ENCODE measurements at places on chromosomes 13 and 19.
A peak's percentile ranks its signal among the peaks of the same experiment; 100 is the strongest.

- peak; percentile 75 for DNase-seq
These were observed 764 bp downstream of the MIR17HG start for GRCh38 chr13:91347996-91348905.

DNA sequence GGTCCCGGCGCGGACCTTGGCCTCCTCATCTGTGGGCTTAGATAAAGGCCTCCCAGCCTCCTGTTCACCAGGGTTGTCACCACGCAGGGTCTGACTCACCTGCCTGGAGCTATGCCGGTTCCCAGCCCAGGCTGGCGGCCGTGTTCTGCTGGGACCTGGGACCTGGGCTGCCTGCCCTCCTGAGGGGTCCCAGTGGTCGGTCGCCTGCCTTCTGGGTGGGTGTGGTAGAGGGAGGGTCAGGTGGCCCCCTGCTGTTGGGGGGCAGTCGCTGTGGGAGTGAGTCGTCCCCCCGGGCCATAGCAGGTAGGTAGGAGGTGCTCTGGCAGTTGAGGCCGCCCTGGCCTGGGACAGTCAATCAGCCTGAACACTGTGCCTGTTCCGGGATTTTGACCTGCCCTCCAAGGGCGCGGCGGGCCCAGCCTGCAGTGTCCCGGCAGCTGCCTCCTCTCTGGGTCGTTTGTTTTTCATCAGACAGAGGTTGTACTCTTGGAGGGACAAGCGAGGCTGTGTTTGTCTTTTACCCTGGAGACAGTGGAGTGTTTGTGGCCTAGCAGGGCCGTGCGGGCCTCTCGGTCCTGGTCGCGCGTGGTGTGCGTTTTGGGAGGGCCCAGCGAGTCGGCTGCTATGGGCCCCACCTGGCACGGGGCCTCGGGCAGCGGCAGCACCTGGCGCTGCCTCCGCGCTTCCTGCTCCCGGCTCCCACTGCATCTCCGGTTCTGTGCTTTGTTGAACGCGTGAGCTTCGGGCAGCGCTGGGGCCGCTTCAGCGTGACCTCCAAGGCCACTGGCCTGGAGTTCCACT, 2.6 kb downstream of the ADAT3 start:
- no peak for DNase-seq

- DNase-seq: no peak
These were observed 106.0 kb downstream of the CACNA1A start for GRCh38 chr19:13400296-13400695.

DNA sequence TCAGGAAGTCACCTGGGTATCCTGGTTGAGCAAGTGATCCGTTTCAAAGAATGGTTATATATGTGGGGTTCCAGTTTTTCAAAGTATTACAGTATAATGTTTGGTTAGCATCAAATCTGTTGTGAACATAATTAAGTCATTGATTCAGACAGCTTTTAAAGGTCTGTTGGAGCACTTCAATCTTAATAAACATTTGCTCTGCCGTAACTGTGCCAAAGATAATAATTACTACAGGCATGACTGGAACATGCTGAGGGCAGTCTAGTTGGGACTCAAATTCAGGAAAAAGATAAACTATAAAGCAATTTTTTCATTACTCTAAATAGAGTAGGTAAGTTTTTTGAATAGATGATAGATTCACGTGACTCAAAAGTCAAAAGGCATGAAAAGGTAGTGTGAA, 23.3 kb downstream of the HNRNPM start:
- DNase-seq: no peak

GRCh38 chr19:13003081-13003480, 7.8 kb downstream of the NFIX start:
- no peak for DNase-seq

DNA sequence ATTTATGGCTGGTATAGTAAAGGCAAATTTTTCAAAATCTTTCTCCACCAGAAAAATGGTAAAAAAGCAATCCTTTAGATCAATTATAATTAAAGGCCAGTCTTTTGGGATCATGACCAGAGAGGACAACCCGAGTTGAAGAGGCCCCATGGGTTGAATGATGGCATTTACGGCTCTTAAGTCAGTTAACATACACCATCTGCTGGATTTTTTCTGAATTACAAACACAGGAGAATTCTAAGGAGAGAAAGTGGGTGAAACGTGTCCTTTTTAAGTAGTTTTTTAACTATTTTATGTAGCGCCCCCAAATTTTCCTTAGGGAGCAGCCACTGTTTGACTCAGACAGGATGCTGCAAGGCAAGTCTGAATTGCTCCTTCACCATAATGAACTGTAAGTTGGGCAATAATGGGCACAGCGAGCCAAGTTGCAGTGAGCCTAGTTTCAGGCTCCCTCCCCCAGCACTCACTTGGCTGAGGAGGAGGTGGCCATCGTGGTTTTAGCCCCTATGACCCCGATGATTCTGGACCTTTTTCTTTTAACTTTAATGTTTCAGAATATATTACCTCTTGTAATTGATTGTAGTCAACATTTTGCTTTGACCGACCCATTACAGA, 13.6 kb upstream of the ZNF611 start:
- no peak for DNase-seq

DNA sequence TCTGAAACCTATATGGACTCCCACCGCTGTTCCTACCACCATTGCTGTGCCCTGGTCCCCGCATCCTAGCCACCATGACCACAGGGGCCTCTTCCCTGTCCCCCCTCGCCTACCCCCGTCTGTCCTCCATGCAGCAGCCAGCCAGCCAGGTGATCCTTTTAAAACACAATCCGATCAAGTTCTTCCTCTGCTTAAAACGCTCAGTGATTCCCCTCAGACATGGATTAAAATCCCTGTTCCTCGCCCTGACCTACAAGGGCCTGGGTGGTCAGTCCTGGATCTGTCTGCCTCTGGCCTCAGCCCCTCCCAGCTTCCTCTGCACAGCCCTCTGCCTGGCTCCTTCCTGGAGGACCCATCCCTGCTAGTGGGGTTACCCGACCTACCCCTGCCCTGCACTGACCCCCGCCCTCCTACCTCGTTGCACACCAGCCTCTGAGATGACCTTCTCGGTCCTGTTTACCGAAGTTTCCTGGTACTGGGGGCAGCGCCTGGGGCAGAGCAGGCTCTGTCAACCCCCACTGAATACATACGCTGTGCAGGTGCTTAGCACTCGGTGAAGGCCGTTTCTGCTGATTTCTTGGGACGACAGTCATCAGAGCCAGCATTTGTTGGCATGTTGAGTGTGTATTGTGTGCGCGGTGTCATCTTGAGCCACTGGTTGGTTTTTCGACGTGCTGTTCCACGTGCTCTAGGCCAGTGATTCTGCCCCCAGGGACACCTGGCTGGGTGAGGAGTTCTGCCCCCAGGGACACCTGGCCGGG, 14.7 kb upstream of the LENG8 start:
- DNase-seq: no peak

GRCh38 chr13:60226507-60226906, 62.8 kb upstream of the DIAPH3 start:
- no peak for DNase-seq

- DNase-seq: peak; percentile 89
These were observed 710 bp upstream of the BTBD2 start for GRCh38 chr19:2016041-2016807.

GRCh38 chr13:51873837-51874236, 12.1 kb downstream of the CCDC70 start:
- DNase-seq: no peak

DNA sequence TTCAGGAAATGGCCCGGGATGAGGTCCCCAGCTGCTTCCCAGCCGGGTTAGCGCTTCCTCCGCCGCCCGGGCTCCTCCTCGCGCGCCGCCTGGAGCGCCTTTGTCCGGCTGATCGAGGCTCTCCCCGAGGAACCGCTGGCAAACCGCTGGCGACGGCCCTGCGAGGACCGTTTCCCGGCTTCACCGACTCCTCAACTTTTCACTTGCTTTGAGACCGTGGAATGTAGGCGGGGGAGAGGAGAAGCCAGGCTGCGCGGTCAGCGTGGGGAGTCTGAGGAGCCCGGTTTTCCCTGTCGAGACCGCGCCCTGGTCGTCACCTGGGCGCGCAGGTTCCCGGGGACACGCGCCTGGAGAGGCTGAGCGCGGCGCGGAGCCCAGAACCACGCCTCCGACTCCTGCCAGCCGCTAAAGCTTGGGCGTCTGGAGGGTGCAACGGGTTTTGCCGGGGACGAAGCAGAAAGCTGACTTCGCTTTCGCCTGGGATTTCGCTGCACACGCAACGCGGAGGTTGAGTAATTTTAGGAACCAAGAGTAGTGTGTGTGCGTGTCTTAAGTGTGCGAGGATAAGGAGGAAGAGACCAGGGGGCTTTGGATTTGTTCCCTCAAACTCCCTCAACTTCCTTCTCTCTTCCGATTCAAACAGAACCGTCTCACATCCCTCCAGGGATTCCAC, 7.3 kb upstream of the DGKH start:
- peak; percentile 68 for DNase-seq

GRCh38 chr13:23941211-23941610, 43.9 kb upstream of the C1QTNF9B start:
- DNase-seq: no peak

DNA sequence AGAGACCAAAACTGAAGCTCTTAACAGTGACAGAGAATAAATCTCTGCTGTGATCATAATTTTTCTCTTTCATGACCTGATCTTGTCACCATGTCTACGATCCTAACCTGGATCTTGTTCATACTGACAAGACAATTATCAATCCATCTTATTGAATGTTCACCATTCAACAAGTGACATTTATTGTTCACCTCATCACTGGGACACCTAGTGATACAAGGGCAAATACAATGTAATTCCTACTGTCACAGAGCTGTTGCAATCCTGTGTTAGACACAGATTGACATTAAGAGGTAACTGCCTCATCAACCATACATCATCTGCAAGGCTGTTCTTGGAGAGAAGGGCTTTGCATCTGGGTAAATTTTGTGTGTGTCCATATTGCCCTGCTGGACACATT, 942.4 kb upstream of the PRR20A start:
- DNase-seq: no peak

DNA sequence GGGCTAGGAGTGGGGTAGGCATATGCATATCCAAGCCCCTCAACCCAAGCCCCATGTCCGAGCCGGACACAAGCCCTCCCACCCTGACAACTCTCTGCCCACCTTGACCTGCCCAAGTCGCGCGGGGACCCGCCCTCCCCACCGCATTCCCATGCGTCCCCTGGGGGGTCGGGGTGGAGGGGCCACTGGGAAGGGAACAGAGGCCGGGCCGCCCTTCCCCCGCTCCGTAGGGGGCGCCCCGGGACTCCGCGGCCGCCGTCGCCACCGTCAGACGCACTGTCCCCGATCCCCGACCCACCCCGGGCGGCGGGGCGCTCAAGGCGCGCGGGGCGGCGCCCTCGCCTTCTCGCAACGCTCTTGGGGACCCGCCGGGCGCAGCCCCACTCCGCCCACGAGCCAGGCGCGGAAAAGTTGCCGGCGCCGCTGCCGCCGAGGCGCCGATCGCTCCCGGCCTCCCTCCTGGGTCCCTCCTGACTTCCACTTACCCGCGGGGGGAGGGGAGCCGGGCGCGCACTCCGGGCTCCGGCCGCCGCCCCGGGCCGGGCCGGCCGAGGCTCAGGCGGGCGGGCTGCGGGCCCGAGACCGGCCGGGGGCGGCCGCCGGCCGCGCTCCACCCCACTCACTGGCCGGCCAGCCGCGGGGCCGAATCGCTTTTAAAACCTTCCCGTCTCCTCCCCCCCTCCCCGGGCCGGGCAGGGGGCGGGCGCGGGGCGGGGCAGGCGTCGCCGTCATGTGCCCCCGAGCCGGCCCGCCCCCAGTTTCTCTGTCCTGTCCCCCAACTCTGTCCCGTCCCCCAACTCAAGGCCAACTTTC, 34.4 kb upstream of the NANOS3 start:
- peak; percentile 93 for DNase-seq

- peak; percentile 2 for DNase-seq
These were observed 52.2 kb upstream of the RANBP3 start for GRCh38 chr19:6030214-6030507.

DNA sequence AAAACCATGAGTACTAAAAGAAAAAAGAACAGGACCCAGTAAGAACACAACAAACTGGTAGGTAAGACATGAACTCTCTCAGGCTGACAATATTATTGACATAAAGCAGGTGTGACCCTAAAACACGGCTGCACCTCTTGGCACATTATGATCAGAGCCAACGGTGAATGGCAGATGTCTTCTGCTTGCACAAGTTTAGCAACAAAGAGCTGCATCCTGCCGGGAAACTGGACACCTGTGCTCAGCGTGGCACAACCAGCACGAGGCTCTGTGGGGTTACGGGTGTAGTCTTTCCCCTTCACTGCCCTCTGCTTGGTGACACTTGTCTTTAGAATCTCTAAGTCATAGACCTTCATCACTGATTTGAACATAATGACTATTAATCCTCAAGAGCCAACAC, 97.9 kb downstream of the DOCK9 start:
- no peak for DNase-seq

GRCh38 chr19:1992759-1993260, 22.7 kb downstream of the BTBD2 start:
- DNase-seq: no peak

DNA sequence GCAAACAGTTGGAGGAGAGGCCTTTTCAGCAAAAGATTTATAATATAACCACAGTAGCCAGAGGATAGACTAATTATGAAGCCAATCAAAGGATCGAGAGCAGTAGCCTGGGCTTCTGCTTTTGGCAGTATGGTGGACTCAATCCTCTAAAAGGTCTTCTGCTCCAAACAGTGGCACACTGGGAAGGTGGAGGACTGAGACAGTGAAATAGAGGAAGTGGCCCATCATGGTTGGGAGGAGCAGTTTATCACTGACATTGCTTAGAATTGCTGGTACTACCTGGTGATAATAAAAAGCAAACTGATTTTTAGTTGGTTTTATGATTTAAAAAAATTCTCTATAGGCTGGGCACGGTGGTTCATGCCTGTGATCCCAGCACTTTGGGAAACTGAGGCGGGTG, 20.9 kb upstream of the PLAUR start:
- DNase-seq: no peak

DNA sequence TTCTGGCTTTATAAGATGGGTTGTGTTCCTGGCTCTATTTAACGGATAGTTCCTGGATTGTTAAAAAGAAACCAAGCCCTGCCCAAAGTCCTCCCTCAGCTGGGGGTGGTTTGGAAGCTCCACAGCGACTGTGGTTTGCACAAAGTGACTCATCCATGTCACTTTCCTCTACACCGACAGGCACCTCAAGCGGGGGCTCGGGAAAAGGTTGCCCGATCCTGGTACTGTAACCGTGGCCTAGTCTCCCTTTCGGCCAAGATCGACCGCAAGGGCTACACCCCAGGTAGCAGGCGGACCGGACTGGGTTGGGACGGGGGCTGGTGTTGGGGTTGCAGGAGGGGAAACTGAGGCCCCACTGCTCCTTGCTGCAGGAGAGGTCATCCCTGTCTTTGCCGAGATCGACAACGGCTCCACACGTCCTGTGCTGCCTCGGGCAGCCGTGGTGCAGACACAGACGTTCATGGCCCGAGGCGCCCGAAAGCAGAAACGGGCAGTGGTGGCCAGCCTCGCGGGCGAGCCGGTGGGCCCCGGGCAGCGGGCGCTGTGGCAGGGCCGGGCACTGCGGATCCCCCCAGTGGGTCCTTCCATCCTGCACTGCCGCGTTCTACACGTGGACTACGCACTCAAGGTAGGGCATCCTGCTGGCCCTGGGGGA, 1.6 kb downstream of the ARRDC2 start:
- DNase-seq: no peak

- DNase-seq: no peak
These were observed 360.4 kb downstream of the KLF5 start for GRCh38 chr13:73419186-73419585.

Measured in sciatic nerve (tissue), 2 donors.